ENCODE measurements at places on chromosomes 1 and 21. TPM values are rescaled to one million over a fixed set of nuclear protein-coding genes. Genes with fewer than 3 reads are reported as not detected.

GRCh38 chr1:180927348-180927747 lies 14.7 kb downstream of the KIAA1614 start:
- DNase-seq, result no peak

GRCh38 chr21:19508442-19508841 lies 1104.9 kb upstream of the TMPRSS15 start:
- DNase-seq, result no peak

GRCh38 chr1:153192697-153193096 lies 10.5 kb upstream of the LELP1 start:
- DNase-seq, result no peak

- DNase-seq, result no peak
Measured at GRCh38 chr1:74430342-74430934, 82.0 kb downstream of the LRRC53 start.

CHML gene
- 5.7 TPM for total RNA-seq

NR5A2 gene
- total RNA-seq, result 0.89 TPM

DNA sequence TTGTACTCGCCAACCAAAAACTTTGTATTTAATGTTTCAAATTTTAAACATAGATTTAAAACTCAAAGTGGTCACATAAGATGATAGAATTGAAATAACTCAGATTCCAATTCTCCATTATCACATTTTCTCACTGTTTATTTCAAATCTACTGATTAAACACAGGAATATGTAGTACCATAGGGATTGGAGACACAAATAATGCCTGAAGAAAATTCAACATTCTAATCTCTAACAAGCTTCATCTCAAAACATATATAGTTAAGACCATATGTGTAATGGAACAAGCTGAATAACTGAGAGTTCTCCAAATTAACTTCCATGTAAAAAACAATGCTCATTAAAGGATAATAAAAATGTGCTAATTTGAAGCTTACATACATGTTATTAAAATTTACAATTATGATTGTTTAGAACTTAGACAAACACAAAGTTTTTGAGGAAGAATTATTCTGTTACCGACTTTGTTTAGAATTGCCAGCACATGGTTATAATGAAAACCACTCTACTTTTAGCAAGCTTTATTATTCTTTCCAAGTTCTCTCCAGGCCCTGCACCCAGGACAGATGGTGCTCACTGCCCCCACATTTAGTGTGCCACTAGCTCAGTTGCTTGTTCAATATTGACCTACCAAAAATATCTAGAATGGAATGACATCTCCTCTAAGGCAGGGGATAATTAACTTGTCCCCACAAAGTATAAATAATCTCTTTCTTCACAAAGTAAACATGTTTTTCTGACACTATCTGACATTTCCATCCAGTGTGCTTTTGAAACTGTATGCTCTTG lies 467.2 kb downstream of the TTLL7 start:
- no peak for DNase-seq

GUCA2A gene
- not detected for total RNA-seq

SLC1A7 gene
- 0.43 TPM for total RNA-seq

LHX4 gene
- total RNA-seq, result 0.03 TPM

FAM151A gene
- total RNA-seq, result 0.22 TPM

- DNase-seq, result no peak
Measured at GRCh38 chr1:109530457-109531087, 9.1 kb upstream of the GPR61 start.

- DNase-seq, result no peak
Measured at GRCh38 chr1:9718006-9718680, 66.6 kb downstream of the PIK3CD start.

CCSAP gene
- total RNA-seq, result 5.6 TPM

DNA sequence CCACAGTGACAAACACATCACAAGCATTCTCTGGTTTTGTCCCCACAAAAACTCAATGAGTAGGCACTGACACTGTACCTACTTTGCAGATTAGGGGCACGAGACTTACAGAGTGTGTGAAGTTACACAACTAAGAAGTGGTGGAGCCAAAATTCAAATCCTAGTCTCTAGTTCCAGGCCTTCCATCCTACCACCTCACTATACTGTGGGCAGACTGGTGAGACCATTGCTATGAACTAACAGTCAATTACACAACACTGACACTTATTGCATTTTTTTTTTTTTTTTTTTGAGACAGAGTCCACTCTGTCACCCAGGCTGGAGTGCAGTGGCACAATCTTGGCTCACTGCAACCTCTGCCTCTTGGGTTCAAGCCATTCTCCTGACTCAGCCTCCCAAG lies 71.4 kb downstream of the KCNN3 start:
- DNase-seq, result no peak

DNA sequence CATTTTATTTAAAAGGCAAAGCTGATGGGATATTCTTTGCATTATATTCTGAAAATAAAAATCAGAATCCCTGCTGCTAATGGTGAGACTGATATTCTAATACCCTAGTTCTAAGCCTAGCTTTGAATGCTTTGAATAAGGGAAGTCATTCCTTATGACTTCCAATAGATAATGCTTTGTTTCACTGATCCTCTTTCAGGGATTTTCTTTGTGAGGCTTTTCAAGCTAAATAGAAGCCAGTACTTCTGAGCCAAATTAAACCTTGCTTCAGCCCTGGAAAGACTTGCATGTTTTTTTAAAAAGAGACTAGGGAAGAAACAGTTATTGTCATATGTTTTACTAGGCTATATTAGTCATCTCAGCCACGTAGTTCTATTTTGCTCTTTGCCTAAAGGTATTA lies 68.5 kb upstream of the CACYBP start:
- DNase-seq, result no peak

MARK1 gene
- total RNA-seq, result 22.0 TPM

DNA sequence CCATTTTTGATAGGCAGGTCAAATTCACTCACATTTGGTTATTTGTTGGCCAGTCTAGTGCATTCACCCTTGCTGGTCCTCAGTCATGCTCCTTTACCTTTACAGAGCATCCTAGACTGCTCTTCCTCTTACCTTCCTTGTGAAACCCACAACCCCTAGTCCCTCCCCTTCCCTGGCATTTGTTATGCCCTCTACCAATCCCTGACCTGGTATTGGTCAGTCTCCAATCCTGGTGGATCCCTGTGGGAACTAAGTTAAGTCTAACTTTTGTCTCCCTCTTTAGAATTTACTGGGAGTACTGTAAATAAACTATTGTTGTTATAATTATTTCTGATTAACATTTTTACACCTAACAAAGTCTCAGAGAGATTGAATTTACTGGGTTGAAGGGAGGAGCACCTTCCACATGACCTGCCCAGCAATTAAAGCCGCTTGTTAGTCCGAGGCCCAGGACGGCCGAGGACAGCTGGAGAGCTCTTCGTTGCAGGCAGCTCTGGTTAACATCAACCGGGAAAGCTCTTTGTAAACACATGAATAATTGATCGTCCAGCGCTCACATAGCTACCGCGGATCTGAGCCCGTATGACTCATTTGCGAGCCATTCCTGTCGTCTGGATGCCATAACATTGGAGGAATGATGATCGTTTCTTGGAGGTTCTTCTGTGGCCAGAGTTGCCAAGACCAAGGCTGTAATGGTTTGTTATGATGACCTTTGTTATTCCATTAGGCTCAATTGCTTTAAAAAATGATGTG lies 31.9 kb downstream of the MTARC1 start:
- no peak for DNase-seq

BCL2L15 gene
- total RNA-seq, result not detected

- DNase-seq, result no peak
Measured at GRCh38 chr1:41382480-41383090, 21.4 kb downstream of the FOXO6 start.

TRIM67 gene
- total RNA-seq, result 0.24 TPM

PDE9A gene
- 1.1 TPM for total RNA-seq

CD52 gene
- total RNA-seq, result 4.6 TPM

- no peak for DNase-seq
Measured at GRCh38 chr1:18972531-18972930, 16.1 kb upstream of the IFFO2 start.

EPHB2 gene
- 0.81 TPM for total RNA-seq

GRCh38 chr1:179021873-179022272 lies 3.8 kb upstream of the FAM20B start:
- no peak for DNase-seq

- peak; percentile 69 for DNase-seq
Measured at GRCh38 chr21:45505416-45506021, 36.7 kb downstream of the SLC19A1 start.

DNA sequence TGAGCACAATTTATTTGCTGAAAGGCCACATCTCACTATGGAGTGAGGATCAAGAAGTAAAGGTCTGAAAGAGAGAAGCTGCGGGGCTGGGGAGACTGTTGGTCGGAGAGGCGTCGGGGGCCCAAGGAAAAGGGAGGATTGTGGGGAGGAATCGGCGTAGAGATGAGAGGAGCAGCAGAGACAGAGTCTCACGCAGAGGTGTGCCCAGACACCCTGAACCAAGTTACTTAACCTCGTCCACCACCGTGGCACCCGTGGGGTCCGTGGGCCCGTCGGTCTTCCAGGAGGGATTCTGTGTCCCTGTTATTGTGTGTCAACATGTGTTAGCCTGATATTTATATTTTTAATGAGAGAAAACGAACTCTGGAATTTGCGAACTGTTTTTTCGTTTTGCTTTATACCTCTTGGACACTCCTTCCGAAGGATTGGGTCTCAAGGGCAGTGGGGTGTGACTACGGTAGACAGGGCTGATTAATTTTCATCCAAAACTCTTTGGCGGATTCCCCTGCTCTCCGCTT lies 3.8 kb upstream of the NBPF1 start:
- peak; percentile 65 for DNase-seq

GRCh38 chr21:28378026-28378425 lies 614.7 kb downstream of the LTN1 start:
- no peak for DNase-seq

- DNase-seq, result no peak
Measured at GRCh38 chr1:6962478-6962995, 177.3 kb downstream of the CAMTA1 start.

DNA sequence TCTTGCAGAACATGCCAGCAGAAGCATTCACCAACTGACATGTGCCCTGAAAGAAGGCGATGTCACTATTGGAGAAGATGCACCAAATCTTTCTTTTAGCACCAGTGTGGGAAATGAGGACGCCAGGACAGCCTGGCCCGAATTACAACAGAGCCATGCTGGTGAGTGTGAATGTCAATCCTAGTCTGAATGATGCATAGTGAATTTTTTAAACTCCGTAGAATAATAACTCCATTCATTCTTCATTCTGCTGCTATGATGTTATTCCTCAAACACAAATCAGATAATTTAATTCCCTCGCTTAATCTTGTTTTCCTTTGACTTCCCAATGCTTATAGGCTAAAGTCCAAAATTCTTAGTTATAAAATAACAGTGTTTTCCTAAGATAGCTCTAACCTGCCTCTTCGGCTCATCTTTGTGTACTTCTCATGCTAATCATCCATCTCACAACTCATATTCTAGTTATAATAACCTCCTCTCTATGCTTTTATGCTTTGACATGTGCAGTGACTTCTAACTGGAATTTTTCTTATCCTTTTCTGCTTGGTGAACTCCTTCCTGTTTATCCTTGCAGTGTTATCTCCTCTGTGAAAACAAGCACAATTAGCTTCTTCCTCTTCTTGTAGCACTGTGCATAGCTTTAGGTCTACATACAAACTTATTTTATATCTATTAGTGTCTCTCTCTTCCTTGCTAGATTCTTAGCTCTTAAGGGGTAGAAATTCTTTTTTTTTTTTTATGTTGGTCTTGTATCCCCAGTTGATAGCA lies 14.4 kb downstream of the SDCCAG8 start:
- DNase-seq, result no peak

SCAMP3 gene
- 61.5 TPM for total RNA-seq

SNRNP40 gene
- 21.6 TPM for total RNA-seq

DNA sequence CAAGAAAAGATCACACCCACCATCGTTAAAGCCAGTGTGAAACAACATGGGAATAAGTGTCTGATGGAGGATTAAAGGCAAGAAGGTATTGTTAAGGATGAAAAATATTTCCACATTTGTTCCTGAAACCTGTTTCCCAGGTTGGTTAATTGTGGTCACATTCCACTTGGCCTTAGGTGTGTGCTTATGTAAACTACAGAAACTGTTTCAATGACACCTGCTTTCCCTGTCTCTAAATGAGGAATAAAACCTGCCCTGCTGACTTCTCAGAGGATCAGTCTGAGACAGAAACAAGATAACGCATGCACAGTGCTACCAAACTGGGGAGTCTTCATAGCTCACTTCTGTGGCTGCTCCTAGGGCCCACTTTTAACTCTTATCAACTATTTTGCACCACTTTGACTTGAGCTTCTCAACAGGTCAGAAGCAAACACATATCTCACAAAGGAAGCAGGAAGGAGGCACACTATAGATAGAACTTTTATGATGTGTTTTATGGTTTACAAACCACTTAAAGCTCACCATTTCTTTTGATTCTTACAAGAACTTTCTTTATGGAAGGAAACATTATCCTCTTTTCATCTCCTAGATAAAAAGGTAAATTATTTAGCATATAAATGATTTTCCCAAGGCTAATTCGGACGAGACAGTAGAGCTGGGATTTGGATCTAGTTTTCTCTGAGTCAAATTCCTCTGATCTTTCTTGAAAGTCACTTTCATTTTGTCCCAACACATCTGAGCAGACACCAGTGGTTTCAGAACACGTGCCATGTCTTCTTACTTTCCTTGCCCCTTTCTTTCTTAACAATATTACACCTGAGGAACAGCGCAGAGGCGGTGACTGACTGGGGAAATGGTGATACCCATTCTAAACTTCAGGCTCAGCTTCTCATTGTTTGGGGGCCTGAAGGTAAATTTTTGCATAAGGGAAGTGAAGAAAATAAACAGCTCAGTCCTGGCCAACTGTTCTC lies 33.4 kb downstream of the CYP2J2 start:
- no peak for DNase-seq

DNA sequence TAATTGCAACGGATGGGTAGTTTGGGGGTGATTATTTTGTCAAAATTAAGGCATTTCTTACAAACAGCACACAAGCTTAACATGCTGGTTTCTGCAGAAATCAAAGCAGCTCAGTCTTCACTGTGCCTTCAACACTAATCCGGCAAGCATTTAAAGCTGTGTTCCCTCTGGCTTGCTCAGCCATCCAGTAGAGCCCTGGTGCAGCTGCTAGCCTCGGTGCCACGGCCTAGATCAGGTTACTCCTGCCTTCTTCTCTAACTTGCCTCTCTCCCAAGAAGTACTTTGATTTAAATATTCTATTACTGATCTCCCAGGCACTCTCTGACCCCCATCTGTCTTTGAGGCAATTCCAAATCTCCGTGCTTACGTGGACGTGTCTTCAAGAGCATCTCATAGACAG lies 85.6 kb downstream of the GREM2 start:
- no peak for DNase-seq

RAVER2 gene
- total RNA-seq, result 12.2 TPM

MATN1 gene
- not detected for total RNA-seq

MXRA8 gene
- total RNA-seq, result 30.5 TPM

- DNase-seq, result no peak
Measured at GRCh38 chr1:185934476-185935189, 200.4 kb downstream of the HMCN1 start.

DNA sequence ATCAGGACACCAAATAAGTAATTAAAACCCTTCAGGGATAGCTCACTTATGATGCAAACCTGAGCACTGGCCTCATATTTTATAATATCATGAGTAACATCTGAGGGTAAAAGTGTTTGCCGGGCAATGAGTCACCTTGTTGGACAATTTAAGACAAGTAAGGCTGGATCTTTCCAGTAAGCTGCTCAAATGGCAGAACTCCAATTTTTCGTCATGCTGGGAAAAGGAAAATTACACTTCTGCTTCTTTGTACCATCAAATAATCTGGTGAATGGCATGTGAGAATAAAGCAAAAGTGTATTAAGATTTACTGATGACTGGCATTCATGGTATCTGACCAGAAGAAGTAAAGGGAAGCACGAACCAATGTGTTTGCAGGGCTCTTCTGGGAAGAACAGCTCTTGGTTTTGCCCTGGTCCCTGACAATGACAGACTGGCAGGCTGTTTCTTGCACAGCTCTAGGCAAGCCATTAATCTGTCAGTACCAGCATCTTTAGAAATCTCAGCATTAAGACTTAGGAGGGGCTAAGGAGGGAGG lies 392.2 kb downstream of the VAV3 start:
- DNase-seq, result no peak

Measured in cardiac septum (tissue), 1 donor.